SHP77 treated with DMSO at 0.1 percent for 48 hours (cell line): ENCODE measurements at places on chromosomes 1 and 21.

- no peak for DNase-seq
Measured at GRCh38 chr1:8170059-8170835, 144.1 kb upstream of the ERRFI1 start.

GRCh38 chr1:208731981-208732821 lies 488.0 kb upstream of the PLXNA2 start:
- DNase-seq = peak; percentile 76

DNA sequence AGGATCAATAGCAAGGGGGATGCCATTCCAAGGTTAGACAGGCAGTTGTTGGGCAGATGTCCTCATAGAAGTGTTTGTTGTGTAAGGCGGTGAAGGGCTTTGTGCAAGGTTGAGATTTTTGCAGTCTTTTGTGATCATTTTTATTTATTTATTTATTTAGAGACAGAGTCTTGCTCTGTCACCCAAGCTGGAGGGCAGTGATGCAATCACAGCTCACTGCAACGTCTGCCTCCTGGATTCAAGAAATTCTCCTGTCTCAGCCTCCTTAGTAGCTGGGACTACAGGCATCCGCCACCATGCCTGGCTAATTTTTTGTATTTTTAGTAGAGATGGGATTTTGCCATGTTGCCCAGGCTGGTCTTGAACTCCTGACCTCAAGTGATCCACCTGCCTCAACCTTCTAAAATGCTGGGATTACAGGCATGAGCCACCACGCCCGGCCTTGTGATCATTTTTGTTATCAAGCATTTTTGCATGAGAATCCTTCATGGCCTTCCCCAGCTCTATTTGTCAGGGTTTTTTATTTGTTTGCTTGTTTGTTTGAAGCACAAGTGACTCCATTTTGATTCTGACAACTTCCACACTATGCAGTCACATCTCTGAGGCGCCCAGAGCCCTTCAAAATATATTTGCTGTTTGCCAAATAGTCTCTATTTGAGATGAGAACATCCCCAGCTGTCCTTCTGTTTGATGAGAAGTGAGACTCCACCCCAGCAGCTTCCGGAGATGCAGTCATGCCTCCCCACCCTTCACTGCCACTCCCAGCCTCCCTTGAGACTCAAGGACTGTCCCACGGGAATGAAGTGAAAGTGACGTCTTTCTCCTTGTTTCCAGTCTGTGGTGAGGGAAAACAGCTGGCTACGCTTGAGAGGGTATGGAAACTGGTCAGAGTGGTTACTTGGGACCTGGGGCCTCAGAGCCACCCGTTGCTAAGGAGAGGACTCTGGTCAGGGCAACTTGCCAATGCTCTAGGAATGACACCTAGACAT lies 38.0 kb downstream of the TMEM50B start:
- DNase-seq = peak; percentile 66

DNA sequence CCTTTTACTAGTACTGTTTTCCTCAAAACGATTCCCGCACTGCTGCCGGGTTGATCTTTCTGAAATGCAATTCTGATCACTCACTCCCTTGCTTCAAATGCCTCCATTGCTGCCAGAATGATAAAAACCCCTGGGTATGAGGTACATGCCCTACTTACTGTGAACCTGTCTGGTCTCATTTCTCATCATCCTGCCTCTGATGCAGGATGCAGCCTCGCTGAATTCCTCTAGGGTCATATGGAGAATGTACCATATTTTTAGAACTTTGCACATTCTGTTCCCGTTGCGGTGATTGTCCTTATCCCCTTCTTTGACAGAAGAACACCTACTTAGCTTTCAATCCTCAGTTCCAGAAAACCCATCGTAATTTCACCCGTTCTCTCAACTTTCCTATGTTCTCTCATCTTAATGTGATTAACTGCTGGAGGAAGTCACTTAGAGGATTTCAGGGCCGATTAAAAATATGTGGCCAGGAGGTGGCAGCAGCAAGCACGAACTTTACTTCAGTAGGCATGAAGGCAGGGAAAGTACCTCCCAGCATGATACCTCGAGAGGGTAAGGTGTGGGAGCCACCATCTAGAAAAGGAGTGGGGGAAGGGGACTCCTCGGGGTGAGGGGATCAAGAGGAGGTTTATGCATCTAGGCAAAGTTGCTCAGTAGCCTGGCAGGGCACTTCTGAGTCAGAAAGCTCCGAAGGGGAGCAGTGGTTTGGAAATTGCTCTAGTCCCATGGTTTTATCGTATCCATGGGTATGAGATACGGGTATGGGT lies 361.5 kb upstream of the ZP4 start:
- DNase-seq = peak; percentile 13

DNA sequence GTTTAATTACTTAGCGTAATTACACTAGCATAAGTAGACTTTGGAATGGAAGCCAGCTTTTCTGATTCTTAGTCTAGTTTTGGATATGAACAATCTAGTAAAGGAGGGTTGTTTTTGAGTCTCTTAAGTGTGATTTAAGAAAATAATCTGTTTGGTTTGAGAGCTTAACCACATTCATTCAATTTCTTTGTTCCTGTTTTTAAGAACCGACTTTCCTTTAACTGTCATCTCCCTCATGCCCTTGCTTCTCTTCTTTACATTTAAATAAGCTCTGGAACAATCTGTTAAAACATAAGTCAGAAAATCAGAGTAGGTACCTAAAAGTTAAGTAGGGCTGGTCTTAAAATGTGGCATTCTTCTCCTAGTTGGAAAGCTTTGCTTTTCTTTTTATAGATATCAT lies 27.7 kb downstream of the CDC42 start:
- no peak for DNase-seq

GRCh38 chr21:20353351-20353750 lies 644.9 kb upstream of the NCAM2 start:
- no peak for DNase-seq

DNA sequence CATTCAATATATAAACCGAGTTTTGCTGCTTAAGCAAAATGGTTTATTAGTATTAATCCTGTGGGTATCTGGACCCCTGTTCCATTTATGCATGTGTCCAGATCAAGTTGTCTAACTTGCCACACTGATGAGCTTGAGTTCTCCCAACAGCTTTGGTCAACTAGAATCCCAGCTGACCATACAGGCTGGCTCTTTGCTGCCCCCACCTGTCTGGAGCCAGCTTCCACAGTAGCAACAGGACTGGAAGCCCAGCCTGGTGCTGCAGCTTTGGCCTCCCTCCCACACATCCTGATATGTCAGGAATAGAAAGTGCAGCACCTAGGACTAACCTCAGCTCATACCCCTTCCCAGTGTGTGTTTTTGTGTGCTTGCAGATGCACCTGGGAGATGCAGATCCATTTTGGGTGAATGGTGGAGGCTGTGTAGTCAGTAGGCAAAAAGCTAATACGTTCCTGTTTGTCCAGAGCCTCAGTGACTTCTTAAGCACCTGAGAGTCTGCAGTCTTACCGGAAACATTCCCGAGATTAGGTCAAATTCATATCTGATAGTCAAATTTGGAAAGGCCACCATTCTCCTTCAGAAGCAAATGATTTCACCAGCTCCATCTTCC lies 40.9 kb upstream of the BEND5 start:
- DNase-seq = peak; percentile 19

DNA sequence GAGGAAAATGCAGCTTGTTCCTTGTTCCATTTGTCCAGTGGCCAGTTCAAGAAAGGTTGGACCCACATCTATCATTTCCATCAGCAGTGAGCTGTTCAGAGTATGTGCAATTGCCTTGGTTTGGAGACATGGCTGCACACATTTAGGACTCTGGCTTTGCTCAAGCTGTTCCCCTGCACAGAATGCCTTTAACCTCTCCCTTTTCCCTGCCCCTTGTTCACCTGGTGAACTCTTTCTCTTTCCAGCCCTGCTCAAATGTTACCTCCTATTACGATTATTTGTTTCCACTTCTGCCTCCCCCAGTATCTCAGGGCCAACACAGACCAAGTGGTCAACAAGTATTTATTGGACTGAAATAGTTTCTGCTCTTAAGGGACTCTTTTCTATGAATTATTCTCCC lies 385.9 kb downstream of the CAMTA1 start:
- no peak for DNase-seq

DNA sequence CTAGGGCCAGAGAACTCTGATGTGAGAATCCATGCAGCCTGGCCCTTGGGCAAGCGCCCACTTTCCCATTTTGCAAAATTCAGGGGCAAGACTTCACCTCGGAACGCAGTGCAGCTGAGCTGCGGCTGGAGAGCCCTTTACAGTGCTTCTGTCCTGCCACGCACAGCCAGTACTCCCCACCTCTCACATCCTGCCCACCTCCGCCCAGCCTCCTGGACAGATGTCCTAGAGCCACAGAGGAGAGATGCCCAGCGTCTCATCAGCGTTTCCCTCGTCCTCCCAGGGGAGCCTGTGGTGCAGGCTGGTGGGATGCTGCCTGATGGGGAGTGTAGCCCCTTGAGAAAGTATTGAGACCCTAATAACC lies 29.6 kb downstream of the RUNX3 start:
- DNase-seq = no peak

GRCh38 chr1:19846338-19846737 lies 31.3 kb upstream of the RNF186 start:
- DNase-seq = no peak

GRCh38 chr1:37137601-37138000 lies 103.3 kb upstream of the GRIK3 start:
- DNase-seq = no peak
